Pancreas (tissue), 10 donors: ENCODE measurements at places on chromosomes 4 and X.
A peak's percentile ranks its signal among the peaks of the same experiment; 100 is the strongest.

GRCh38 chrX:53085661-53086229, 3.6 kb downstream of the TSPYL2 start:
- DNase-seq: no peak

DNA sequence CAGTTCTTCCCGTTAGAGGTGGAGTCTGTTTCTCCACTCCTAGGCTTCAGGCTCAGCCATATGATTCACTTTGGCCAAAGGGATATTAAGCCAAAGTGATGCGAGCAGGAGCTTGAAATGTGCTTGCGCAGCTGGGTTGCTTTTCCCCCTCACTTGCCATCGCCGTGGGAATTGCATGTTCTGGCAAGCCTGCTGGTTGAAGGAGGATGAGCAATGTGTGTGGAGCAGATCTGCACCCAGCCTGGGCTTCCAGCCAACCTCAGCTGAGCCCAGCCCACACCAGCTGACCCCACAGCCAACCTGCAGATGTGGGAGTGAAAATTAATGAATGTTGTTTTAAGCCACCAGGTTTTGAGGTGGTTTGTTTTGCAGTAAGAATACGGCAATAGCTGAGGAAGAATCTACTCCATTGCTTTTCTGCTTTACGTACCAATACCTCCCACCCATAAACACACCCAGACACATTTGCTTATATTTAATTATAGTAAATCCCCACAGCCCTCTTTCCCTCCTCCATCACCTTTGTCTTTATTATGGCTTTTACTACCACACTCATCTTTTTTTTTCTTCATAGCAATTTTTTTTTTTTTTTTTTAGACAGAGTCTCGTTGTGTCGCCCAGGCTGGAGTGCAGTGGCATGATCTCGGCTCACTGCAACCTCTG, 132.8 kb upstream of the FUNDC1 start:
- DNase-seq: no peak

GRCh38 chrX:146921204-146921603, 106.7 kb upstream of the CXorf51A start:
- DNase-seq: no peak

GRCh38 chrX:13825178-13825762, 8.4 kb upstream of the GPM6B start:
- no peak for DNase-seq

DNA sequence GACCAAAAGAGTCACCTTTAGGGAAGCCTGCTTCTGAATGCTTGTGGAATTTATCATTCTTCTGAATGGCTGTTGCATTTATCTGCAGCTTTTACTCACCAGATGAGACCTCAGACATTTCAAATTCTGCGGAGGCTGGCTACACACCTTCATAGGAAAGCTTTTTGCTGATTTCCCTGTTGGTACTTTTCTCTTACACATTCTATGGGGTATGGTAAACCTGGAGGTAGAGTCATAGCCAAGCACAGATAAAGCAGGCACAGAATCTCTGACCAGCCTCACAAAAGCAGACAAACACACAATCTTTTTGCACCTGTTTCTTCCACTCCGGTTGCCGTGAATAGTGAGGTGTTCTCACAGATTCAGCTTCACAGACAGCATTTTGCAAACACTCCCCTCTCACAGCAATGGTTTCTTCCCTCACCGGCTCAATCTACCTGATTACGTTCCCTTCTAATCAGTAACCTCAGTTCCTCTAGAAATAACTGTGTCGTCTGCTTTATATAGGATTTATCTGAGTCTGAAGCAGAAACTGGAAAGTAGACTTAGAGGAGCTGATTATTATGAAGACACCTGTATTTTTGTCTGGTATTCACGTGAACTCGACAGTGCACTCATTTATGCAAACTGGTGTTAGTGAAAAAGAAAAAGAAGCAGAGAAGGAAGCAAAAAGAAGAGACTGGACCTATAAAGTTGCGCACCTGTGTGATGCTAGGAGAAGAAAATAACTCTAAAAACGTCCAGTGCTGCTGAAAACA, 83.1 kb downstream of the DMD start:
- no peak for DNase-seq

DNA sequence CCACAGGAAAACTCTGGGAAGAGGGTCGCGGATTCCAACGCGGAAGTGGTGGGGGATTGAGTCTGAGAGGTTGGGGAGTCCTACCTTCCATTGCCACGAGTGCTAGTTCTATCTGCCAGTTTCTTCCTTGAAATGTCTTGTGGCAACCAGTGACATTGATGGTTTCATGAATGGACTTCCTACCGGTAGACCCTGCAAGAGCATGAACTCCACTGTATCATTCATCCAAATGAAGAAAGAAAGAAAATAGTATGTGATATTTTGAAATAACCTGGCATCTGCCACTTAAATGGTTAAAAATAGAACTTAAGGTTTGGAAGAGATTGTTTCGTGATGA, 1.1 kb upstream of the SLC10A7 start:
- no peak for DNase-seq

GRCh38 chr4:187665086-187665485, 330.5 kb upstream of the ZFP42 start:
- DNase-seq: no peak

DNA sequence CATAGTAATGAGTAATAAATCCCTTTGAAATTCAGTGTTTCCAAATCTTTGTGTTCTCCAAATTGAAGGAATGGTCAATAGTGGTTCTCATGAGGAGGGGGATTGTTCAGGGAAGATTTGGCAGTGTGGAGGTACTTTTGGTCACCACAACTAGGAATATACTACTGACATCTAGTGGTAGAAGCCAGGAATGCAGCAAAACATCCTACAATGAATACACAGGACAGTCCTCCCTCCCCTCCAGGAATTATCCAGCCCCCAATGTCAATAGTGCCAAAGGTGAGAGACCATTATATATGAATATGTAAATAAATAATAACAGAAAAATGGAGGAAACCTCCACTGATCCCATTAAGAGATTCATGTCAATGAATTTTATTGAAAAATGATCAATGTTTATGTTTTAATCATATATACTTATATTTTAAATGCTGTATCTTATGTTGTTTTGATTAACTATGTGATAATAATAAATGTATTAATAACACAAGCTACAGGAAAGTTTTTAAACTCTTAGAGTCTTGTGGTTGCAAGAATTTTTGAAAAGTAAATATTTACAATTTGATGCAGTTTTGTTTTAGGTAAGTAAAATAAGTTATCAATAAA, 14.4 kb upstream of the FAM9A start:
- no peak for DNase-seq

- no peak for DNase-seq
Measured at GRCh38 chr4:182620111-182620980, 296.8 kb downstream of the DCTD start.

- no peak for DNase-seq
Measured at GRCh38 chr4:5988086-5988845, 30.0 kb downstream of the C4orf50 start.

DNA sequence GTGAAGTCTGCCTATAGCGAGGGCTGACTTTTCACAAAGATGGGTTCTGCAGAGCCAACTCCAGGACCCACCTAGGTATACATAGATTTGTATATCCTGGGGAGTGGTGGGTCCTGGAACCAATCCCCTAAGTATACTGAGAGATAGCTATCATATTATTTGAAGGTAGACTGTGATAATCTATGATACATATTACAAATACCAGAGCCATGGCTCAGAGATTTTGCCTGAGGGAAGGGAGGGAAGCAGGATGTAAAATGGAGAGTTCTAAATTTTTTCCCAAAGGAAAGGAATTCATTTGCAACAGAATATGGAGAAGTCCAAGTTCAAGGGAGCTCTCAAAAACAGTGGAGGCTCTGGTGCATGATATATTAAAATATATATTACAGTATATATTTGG, 7.2 kb downstream of the TCEAL3 start:
- no peak for DNase-seq

- DNase-seq: no peak
Measured at GRCh38 chr4:169030562-169030982, 20.5 kb upstream of the CBR4 start.

DNA sequence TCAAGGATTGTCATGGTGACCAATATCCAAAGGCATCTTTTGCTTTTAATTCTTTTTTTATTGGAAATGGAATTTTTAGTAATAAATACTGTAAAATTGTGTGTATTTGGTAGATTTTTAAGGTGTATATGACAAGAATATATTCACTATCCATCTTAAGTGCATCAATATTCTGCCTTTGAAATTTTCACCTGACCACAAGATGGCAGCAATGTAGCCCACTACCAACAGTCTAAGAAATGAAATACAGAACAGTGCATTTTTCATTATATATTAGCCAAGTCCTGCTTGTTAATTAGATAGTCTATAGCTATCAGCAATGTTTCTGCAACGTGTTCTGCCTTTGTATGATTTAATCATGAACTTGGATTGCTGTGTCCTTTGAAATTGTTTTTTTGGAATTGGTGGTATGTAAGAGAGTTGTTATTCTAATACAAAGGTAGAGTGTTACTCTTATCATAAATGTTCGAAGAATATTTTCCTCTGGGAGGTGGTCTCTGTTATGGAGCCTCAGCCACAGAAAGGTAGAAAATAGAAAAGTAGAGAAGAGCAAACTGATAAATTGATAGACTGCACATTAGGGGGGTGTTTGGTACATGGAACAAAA, 38.2 kb downstream of the HPGDS start:
- DNase-seq: no peak

DNA sequence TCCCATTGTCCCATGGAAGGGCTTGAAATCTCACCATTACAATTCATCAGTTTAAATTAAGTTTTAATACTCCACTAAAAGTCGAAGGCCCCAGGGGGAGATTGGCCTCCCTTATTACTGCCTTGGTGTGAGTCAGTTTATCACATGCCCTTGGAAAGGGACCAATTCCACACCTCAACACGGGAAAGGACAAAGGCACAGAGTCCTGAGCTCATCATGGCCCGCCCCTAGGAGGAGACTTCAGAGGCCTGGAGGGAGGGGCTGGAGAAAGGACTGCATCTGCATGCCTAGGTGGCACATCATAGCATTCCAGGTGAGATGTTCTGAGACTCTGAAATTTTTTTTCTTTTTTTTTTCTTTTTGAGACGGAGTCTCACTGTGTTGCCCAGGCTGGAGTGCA, 2.8 kb upstream of the SEL1L3 start:
- peak; percentile 56 for DNase-seq

GRCh38 chrX:132218100-132218812, 991 bp downstream of the RAP2C start:
- DNase-seq: peak; percentile 82

GRCh38 chr4:144710526-144710912, 64.6 kb downstream of the HHIP start:
- DNase-seq: no peak

GRCh38 chr4:56148428-56148827, 199.7 kb downstream of the CEP135 start:
- no peak for DNase-seq

GRCh38 chr4:111064342-111064993, 441.6 kb upstream of the PITX2 start:
- DNase-seq: no peak

DNA sequence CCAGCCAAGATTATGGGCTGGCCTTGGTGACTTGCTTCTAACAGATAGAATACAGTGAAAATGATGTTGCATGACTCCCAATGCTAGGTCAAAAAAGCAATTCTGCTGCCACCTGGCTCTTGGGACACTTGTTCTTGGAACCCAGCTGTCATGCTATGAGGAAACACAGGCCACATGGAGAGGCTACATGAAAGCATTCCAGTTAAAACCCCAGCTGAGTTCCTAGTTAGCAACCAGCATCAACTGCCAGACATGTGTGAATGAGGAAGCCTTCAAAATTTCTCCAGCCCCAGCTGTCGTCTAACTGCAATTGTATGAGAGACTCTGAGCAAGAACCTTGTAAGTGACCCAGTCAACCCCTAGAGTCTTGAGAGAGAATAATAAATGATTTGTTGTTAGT, 105.2 kb upstream of the FGF16 start:
- DNase-seq: no peak

- peak; percentile 32 for DNase-seq
Measured at GRCh38 chr4:48578132-48578968, 88.3 kb downstream of the ZAR1 start.

DNA sequence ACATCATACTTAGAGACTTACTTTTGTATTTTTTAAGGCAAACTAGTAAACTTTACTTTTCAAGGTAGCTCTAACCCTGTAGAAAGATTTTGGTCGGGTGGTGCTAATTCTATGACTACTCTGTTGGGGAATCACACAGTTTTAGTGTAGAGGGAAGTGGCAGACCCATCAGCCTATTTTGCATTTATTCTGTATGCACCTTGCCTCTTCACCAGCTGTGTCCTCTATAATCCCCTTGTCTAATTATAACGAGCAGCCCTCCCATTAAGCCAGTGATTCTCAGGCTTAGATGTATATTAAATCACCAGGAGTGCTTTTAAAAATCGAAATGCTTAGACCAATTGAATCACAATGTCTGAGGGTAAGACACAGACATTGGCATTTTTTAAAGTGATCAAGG, 78.1 kb downstream of the GALNT7 start:
- DNase-seq: no peak

GRCh38 chr4:20528508-20528907, 171.8 kb upstream of the PACRGL start:
- DNase-seq: no peak

DNA sequence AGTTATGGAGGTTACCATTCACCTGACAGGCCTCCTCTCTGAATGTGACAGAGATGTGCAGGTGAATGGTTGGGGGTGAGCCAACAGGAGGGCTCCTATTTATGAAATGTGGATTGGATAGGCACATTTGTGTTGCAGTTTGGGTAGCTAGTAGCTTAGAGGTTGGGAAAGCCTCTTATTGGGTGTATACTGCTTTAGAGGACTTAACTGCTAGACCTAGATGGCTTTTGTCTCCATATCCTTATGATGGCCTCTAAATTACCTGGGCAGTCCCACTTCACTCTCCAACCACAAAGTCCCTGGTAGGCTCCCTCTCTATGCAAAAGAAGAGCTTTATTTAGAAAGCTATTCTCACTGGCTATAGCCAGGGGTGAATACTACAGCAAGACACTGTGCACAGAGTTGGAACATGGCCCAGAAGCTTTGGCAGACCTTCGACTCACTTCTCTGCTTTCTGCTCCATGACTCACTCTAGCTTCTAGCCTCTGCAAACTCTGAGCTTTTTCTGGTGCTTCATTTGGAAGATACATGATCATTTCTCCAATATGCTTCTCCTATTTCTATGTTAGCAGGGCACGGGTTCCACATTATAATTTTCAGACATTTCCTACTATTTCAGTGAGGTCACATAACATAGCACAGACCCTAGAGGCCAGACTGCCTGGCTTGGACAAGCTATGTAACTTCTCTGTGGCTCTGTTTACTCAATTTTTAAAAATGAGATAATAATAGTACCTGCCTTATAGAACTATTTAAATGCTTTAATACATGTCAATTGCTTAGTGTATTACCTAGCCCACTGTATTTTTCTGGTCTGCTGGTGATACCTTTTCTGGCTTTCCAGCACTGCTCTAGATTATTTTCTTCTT, 6.0 kb upstream of the VGLL1 start:
- peak; percentile 46 for DNase-seq
